HL-60 (cell line): ENCODE measurements at places on chromosomes 12 and 14.

DNA sequence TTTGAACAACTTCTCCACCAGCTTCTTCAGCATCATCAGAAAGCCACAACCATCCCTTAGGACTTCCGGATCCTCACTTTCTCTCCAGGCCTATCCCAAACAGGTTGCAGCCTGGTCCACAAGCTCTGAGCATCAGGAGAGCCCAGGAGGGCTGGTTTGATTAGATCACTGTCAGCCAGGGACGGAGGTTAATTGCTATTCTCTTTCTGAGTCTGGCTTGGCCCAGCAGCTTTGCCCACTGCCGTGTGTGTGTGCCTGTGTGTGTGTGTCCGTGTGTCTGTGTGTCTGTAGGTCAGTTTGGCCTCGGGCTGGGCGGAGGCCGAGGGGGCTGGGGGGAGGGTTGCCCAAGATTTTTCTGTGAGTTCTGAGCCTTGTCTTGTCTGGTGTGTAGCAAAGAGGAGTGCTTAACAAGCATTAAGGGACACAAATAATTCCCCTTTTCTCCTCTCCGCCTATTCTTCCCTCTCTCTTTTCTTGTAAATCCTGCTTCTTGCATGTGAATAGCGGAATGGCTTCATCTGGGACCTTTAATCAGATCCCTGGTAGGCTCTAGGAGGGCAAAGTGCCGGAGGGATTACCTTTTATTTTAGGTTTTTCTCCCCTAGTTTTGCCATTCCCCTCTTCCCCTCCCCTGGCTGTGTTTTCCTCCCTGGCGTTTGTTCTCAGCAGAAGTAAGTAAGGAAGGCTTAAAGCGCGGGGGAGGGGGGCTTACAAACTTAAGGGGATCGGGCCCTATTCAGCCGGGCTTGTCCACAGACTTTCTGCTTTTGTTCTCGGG is 138.2 kb upstream of the LHX5 start:
- DNase-seq: no peak

- DNase-seq: no peak
Measured at GRCh38 chr14:104341532-104342434, 203.4 kb downstream of the KIF26A start.

DNA sequence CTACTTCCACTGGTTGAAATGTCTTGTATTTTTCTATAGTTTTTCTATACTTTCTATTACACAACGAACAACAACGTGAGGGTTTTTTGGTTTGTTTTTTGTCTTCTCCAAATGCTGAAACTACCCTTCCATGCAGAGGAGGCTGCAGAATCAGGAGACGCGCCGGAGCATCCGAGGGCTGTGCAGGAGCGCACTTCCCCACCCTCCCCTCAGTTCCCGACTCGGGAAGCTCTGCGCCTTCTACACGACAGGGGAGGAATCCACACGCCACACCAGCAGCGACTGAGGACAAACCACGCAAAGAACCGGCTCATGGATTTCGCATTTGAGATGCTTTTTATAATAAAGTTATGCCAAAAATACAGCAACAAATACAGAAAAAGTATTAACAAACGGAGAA is 30.9 kb downstream of the SLC15A4 start:
- no peak for DNase-seq

- DNase-seq: no peak
Measured at GRCh38 chr14:68789821-68790643, 2.8 kb downstream of the ZFP36L1 start.

- no peak for DNase-seq
Measured at GRCh38 chr12:83183132-83183531, 496.4 kb downstream of the TMTC2 start.

- no peak for DNase-seq
Measured at GRCh38 chr12:19576506-19577280, 137.4 kb downstream of the AEBP2 start.
